ENCODE measurements at places on chromosomes 2 and 18.

GRCh38 chr18:56276466-56276865, 361.9 kb downstream of the TXNL1 start:
- DNase-seq: no peak

- no peak for DNase-seq
Measured at GRCh38 chr18:36314098-36314497, 16.6 kb downstream of the FHOD3 start.

- DNase-seq: no peak
Measured at GRCh38 chr2:43328133-43328532, 101.7 kb upstream of the ZFP36L2 start.

GRCh38 chr18:9814431-9814830, 71.3 kb upstream of the TXNDC2 start:
- no peak for DNase-seq

DNA sequence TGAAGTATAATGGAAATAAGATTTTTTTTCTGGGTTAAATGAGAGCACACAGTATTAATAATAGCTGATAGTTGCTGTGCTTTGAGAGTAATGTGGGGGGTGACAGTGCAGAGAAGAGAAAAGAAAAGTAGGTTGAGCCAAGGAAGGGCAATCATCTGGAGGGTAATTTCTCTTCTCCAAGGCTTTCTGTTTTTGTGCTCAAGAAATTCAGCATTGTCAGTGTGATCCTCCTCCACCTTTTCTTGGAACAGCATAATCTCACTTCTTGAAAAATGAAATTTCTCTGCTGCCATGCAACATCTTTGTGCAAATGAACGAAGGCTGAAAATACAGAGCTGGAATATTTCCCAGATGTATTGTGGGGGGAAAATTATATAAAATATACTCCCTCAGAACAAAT, 673.1 kb downstream of the LRRTM4 start:
- DNase-seq: no peak

GRCh38 chr2:73859721-73860586, 31.2 kb downstream of the STAMBP start:
- DNase-seq: no peak

- no peak for DNase-seq
Measured at GRCh38 chr2:70663411-70663810, 104.6 kb downstream of the ADD2 start.
